ENCODE measurements at places on chromosomes 5 and 9. TPM values are rescaled to one million over a fixed set of nuclear protein-coding genes. Genes with fewer than 3 reads are reported as not detected.

DNA sequence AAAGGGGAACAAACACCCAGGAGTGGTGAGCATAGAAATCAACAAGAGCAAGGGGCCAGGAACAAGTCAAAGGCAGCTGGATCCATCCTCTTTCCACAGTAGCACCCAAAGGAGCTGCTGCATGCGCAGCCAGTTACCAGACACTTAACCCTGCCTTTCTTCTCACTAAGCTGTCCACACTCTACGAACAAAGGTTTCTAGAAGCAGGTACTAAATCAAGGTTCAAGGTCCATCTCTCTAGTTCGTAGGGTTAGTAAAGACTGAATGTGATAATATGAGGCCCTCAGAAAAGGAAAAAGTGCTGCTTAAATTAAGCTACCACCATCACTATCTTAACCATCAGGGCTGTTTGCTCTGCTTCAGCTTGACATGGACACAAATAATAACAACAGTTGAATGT lies 121.2 kb upstream of the NIPBL start:
- H3K36me3 ChIP-seq: no peaks in the 10 kb centered on the region
- H3K4me1 ChIP-seq: no peaks in the 10 kb centered on the region
- no peak overlapping the region for H3K4me3 ChIP-seq
- no peak for DNase-seq

- no peak overlapping the region for H3K4me3 ChIP-seq
- H3K27ac ChIP-seq: no peak overlapping the region
- no peaks in the 10 kb centered on the region for H3K4me1 ChIP-seq
- H3K36me3 ChIP-seq: no peaks in the 10 kb centered on the region
- DNase-seq: no peak
Observed at GRCh38 chr9:115517335-115518075, 399.5 kb upstream of the TNC start.

DNA sequence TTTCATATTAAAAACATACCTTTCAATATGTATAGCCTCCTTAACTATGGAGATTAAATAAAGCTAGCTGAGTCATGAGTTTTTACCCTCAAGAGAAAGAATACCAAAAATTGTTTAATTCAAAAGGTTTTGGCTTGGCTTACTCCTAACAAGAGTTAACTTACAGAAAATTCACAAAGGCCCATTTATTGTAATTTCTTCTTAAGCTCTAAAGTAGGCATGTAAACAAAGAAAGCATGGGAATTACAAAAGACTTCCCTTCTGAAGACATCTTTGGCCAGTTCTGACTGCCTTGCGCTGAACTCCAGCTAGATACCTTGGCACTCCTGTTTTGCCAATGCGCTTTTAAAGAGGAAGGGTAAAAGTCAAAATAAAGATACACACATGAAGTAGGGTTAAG lies 28.2 kb downstream of the PUM3 start:
- H3K27me3 ChIP-seq: no peaks in the 10 kb centered on the region
- H3K4me3 ChIP-seq: no peak overlapping the region
- DNase-seq: no peak
- H3K36me3 ChIP-seq: peaks cover 82% of the 10 kb centered on the region

- H3K36me3 ChIP-seq: no peaks in the 10 kb centered on the region
- no peak for DNase-seq
- no peaks in the 10 kb centered on the region for H3K4me1 ChIP-seq
- no peaks in the 10 kb centered on the region for H3K27me3 ChIP-seq
Observed at GRCh38 chr5:136527311-136527710, 162.0 kb upstream of the TRPC7 start.

DNA sequence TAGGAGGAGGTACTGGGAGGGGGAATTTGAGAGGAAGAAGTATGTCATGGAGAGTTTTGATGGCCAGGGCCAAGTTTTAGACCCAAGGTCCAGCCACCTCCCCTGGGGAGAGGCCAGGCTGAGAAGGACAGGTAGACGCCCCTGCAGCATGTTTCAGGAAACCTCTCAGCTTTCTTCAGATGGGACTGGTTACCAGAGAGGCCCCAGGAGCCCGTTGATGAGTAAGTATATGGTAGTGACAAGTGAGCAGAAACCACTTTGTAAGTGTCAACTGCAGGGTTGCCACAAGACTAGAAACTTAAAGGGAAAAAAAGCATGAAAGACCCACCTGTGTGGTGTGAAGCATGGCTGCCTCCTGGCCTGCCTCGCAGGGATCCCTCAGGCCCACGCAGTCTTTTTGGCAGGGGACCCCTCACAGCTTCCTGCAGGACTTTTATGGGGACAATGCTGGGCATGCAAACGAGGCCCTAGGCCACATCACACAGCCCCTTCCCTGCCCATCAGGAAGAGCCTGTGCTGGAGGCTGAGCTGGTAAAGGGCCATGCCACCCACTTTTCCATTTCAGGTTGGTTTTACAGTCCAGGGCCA lies 255.9 kb downstream of the FSTL4 start:
- no peaks in the 10 kb centered on the region for H3K27me3 ChIP-seq
- H3K36me3 ChIP-seq: no peaks in the 10 kb centered on the region
- DNase-seq: no peak
- H3K4me1 ChIP-seq: no peaks in the 10 kb centered on the region
- no peak overlapping the region for H3K4me3 ChIP-seq

GRCh38 chr5:42889311-42889933 lies 77.7 kb upstream of the SELENOP start:
- H3K36me3 ChIP-seq: no peaks in the 10 kb centered on the region
- no peak overlapping the region for H3K4me3 ChIP-seq
- H3K27me3 ChIP-seq: peaks cover 26% of the 10 kb centered on the region
- peaks cover 1% of the 10 kb centered on the region for H3K4me1 ChIP-seq
- no peak overlapping the region for H3K27ac ChIP-seq

DNA sequence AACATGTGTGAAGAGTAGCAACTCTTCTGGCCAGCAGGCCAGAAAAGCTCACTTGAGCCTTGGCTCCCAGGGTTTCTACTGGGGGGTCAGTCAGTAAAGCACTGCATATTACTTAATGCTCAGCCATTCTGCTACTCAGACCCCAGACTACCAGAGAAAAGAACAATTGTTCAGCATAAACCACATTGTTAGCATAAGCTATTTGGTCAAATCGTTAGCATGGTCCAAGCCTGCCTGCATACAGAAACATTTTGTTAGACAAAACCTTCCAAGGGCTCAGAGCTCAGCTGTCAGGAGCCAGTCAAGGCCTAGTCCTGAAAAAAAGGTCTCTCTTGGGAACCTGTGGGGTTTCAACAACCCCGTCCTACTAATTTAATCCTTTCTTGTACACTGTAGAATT lies 449.3 kb downstream of the PRR16 start:
- no peak overlapping the region for H3K4me3 ChIP-seq
- H3K4me1 ChIP-seq: no peaks in the 10 kb centered on the region
- no peak for DNase-seq

DNA sequence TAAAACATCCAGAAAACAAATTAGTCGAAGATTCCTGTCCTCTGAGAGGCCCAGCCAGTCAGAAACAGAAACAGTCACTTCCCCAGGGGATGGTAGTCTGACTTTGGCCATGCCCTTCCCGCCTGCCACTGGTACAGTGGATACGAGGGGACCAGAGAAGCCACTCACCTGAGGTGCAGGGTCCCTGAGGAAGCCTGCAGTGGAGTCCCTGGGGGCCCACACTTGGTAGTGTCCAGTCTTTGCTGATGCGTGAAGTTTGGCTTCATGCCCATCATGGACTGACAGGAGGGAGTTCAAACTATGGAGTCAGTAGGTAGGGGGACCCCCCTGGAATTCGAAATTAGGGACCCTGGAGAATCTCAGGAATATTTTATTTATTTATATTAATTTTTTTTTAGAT lies 147.5 kb downstream of the DAB2IP start:
- H3K27ac ChIP-seq: no peak overlapping the region
- H3K4me3 ChIP-seq: no peak overlapping the region
- H3K4me1 ChIP-seq: no peaks in the 10 kb centered on the region
- no peaks in the 10 kb centered on the region for H3K36me3 ChIP-seq
- peaks cover 4% of the 10 kb centered on the region for H3K27me3 ChIP-seq

GRCh38 chr5:167489202-167489601 lies 802.2 kb upstream of the WWC1 start:
- no peaks in the 10 kb centered on the region for H3K4me1 ChIP-seq
- no peaks in the 10 kb centered on the region for H3K36me3 ChIP-seq
- no peak for DNase-seq
- H3K27me3 ChIP-seq: no peaks in the 10 kb centered on the region
- H3K4me3 ChIP-seq: no peak overlapping the region

DNA sequence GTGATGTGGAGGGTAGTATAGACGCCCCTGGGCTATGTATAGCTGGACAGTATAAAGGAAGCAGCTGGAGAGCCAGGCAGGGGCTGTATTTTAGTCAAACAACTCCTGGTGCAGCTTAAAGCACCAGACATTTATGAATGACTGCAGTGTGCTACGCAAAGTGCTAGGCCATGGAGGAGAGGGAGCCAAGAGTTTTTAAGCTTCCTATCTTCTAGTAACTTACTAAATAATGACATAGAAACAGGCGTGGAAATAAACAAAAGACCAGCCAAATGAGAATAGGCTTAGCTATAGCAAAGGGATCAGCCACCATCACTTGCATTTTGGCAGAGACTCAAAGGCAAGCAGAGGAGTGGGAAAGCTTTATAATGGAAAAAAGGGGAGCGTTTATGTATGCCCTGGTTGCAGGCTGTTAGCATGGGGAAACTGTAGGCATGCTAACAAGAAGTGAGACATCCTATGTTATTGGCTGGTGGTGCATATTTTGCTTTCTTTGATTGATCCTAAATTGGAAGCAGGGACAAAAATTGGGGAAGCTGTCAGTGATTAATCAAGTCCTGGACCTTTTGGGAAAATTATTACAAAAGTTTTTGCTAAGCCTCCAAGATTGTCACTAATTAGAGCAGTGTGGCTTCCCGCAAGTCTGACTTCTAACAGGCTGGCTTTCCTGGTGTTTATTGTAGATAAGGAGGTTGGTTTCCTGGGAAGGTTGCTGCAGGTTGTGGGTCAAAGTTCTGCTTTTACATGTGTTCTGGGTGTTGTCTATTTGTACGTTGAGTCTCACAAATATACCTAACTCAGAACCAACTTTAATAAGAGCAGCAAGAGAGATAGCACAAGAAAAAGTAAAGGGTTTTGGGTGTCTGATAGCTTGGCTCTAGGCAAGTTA lies 46.6 kb downstream of the RAB3C start:
- no peaks in the 10 kb centered on the region for H3K27me3 ChIP-seq
- H3K36me3 ChIP-seq: no peaks in the 10 kb centered on the region
- no peak overlapping the region for H3K27ac ChIP-seq
- no peak overlapping the region for H3K4me3 ChIP-seq

DNA sequence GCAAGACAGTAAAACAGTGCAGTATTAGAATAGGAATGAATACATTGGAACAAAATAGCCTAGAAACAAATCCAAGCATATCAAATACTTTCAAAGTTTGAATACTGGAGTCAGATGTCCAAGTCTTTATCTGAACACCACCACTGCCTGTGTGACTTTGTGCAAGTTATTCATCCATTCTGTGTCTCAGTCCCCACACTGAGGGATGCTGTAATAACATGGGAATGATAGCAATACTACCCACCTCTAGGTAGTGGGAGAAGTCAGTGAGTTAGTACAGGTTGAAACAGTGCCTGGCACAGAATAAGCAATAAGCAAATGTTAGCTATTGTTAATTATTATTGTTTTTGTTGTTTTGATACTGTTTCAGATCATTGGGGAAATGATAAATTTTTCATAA lies 130.9 kb downstream of the SUSD1 start:
- H3K27ac ChIP-seq: no peak overlapping the region
- H3K27me3 ChIP-seq: peaks cover 23% of the 10 kb centered on the region
- H3K36me3 ChIP-seq: peaks cover 44% of the 10 kb centered on the region
- DNase-seq: no peak
- peaks cover 17% of the 10 kb centered on the region for H3K4me1 ChIP-seq

DNA sequence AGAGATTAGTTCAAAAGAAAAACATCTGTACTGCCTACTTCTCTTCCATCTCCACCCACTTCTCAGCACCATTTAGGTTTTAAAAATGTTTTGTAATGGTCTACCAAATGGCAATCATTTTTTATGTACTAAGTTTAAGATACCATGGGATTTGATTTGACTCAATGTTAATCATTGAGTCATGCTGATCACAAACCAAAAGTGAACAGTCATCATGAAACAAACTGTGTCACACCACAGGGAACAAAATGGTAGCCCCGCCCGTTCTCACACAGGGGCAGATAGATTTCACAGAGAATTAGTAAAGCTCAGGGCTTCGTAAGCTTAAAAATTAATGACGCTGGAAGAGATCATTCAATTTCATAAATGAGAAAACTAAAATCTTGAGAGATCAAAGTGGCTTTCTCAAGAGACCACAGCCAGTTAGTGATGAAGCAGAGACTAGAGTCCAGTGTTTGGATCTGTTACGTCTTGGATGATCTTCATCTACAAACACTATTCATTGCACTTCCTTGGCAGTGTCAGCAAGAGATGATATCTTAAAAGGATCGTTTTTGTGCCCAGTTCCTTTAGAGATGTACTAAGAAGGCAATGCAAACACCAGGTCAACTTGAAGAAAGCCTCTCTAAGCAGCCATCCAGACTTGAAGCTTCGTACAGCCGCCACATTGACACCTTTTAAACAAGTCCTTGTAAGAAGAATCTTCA lies 33.9 kb upstream of the TRIO start:
- no peak for DNase-seq
- peaks cover 14% of the 10 kb centered on the region for H3K27me3 ChIP-seq
- H3K27ac ChIP-seq: no peak overlapping the region
- H3K36me3 ChIP-seq: no peaks in the 10 kb centered on the region

DNA sequence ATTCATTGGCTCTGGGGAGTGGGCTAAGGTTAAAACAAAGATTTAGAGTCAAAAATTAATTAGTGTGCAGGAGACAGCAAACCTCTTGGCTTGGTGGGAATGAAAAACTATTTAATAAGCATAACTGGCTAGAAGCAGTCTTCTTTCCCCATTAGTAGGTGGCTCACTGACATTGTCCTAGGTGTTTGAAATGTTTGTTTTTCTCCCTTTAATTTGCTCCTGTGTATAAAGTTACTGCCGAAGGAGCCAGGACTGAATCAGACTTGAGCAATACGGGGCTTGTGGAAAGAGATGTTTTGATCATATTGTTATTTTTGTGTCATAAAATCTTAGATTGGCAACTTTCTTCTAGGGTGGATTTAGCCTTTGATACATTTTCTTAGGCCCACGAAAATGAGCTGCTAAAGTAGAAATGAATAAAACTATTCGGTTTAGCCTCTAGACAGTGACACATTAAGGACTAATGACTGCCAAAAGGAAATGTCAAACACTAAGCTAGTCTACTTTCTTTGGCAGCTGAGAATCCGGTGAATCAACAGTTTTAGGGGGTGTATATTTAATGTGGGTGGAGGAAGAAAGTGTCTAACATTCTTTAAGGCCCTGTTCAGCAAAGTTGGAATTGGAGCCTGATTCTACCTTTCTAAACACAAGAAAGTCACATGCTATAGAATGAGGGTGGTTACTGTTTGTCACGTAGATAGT lies 30.2 kb downstream of the LRRTM2 start:
- peaks cover 2% of the 10 kb centered on the region for H3K36me3 ChIP-seq
- no peaks in the 10 kb centered on the region for H3K27me3 ChIP-seq
- no peak overlapping the region for H3K4me3 ChIP-seq
- H3K27ac ChIP-seq: no peak overlapping the region

- no peak overlapping the region for H3K27ac ChIP-seq
- H3K27me3 ChIP-seq: no peaks in the 10 kb centered on the region
- H3K4me1 ChIP-seq: peaks cover 7% of the 10 kb centered on the region
- DNase-seq: no peak
- no peak overlapping the region for H3K4me3 ChIP-seq
- H3K36me3 ChIP-seq: peaks cover 4% of the 10 kb centered on the region
Observed at GRCh38 chr9:95091601-95092261, 225.8 kb downstream of the FANCC start.

The EXD3 gene
- 8.0 TPM for total RNA-seq

The LHFPL2 gene
- 0.09 TPM for total RNA-seq

The SLC34A3 gene
- total RNA-seq: not detected

The GALNT12 gene
- 2.3 TPM for total RNA-seq

The IFNB1 gene
- total RNA-seq: not detected

The GABRA1 gene
- not detected for total RNA-seq

The WDR31 gene
- 2.1 TPM for total RNA-seq

The SIMC1 gene
- total RNA-seq: 33.3 TPM

The SMIM33 gene
- 0.23 TPM for total RNA-seq

The NFIB gene
- not detected for total RNA-seq

The LTC4S gene
- 0.62 TPM for total RNA-seq

The COL5A1 gene
- total RNA-seq: 0.11 TPM

Data from activated T-helper 2 cell treated with anti-CD3 and anti-CD28 coated beads, Interferon-gamma antibody, Interleukin-2, Interleukin-4, amounts not matched to agents 10 μg/mL and 5 μg/mL and 100 μg/mL, durations not matched to agents 14 hours and 24 hours and 36 hours (primary cell).